GM06990 (cell line): ENCODE measurements at places on chromosomes 5 and 9.

- DNase-seq, result peak; percentile 42
These were observed 58.1 kb downstream of the DMRT1 start for GRCh38 chr9:899440-900184.

GRCh38 chr5:168916266-168916665 lies 337.1 kb upstream of the PANK3 start:
- DNase-seq, result no peak

DNA sequence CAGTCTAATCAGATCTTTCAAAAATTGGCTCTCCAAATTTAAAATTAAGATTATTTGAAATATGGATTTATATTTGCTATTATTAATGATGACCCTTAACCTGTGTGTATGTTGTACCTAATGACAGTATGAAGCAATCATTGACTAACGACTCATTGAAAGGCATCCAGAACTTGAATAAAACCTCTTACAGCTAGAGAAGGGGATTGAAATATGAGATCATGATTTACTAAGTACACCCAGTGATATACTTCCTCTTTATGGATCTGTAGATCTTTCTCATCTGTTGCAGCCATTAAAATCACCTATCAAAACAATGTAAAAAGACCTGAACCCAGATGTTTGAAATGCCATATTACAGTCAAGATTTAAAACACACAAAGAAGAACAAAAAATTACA lies 126.5 kb downstream of the RPS23 start:
- no peak for DNase-seq

DNA sequence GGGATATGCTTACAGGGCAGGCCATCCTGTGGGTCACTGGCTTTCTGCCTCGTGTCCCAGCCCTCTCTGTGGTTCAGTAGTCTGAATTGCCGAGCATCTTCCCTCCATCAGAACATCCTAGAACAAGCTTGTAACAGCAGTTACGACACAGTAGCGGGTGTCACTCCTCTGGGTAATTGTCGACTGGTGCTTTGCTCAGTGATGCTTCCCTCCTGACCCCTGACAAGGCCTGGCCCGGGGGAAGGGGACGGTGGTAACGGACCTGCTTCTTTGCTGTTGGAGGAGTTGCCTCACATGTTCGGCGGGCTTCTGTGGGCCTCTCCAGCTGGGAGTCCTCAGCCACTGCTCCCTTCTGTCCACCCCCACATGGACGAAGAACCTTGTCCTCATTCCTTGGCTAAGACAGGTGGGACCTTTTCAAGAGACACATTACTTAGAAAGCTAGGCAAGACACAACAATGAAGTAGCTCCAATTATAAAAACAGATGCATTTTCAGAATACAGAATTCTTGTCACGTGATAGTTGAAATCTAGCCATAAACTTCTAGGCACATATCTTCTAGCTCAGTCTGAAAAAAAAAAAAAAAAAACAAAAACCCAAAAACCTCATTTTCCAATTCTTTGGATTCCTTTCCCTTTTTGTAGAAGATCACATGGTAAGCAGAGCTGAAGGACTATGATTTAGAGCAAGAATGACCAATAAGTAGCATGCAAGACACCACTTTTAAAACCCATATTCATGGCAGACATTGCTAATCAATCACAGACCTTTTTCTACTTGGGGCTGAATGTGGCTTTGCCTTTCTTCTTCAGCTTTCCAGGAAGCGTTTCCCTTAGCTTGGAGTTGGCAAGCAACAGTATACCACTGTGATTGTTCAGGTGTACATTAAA lies 25.0 kb downstream of the HMCN2 start:
- DNase-seq, result no peak

DNA sequence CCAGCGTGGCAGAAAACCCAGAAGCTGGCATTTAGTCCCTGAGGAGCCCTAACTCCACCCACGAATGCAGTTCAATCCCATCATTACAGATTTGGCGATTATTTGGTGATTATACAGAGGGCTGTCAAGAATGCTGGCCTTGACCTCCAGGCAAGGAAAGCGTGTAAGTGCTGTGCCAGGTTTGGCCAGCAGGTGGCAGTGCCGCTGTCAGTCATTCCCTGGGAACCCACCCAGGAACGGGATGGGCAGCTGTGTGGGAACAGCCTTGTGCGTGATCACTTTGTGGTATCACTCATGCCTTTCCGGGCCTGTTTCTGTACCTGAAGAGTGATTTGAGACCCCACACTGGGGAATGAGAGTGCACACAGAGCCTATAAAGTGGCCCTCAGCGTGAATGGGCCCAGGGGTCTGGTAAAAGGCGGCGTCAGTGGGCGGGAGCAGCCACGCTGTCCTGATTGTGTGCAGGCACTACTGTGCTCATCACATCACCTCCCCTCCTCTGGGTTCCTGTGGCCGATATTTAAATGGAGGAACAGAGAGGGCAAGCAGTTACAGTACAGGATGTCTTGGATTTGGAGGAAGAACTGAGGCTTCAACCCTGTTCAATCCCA lies 215.6 kb downstream of the ROR2 start:
- DNase-seq, result no peak

- no peak for DNase-seq
These were observed 4.5 kb upstream of the OTULIN start for GRCh38 chr5:14659821-14660607.

GRCh38 chr5:37056762-37057161 lies 180.2 kb downstream of the NIPBL start:
- no peak for DNase-seq

GRCh38 chr5:142925795-142926194 lies 155.6 kb downstream of the ARHGAP26 start:
- DNase-seq, result no peak

DNA sequence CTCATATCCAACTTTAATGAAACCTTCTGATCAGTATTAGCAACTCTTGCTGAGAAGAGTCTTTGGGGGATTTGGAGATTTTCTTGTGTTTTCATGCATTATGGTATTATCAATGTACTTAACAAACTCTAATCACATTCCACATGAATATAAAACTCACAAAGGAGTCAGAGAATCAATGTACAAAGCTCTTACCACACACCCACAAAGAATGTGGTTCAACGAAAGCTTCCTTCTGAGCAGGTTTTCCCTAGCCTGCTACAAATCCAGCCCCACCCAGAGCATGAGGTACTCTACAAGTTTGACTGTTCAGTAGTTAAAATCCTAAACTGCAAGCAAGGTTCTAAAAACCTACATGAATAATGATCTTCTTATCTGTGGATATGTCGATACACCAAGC lies 210.1 kb downstream of the TARS1 start:
- no peak for DNase-seq

DNA sequence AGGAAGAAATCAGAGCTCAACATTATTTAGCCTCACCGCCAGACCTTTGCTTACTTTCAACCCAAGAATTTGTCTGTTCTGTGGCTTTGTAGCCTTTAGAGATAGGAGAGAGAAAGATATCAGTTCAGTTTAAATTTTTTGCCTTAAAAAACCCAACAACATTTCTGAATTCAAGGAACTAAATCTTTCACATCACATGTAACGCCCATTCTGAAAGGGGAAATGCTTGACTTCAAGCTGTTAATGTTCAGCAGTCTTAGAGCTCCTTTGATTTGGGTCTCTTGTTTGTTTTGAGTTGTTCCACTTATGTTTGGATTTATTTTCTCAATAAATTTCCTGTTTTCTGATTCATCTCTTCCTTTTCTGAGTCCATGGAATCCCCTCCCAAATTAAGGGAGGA lies 294.5 kb downstream of the ARHGAP26 start:
- DNase-seq, result no peak

DNA sequence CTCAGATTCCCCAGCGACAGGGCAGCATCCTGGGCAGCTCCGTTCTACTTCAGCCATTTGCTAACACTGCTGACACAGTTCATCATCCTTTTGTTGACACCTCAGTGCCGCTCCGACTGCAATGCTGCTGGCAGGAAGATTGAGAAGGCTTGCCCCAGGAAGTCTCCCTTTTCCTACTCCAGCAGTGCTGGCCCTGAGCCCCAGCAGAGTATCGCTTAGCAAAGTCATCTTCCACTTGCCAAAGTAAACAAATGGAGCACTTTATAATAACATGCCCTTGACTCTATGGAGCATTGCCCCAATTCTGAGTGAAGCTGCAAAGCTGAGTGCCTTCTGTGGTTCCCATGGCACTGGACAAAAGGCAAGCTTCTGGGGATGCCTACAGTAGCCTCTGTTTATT lies 32.2 kb downstream of the PRLR start:
- DNase-seq, result no peak

DNA sequence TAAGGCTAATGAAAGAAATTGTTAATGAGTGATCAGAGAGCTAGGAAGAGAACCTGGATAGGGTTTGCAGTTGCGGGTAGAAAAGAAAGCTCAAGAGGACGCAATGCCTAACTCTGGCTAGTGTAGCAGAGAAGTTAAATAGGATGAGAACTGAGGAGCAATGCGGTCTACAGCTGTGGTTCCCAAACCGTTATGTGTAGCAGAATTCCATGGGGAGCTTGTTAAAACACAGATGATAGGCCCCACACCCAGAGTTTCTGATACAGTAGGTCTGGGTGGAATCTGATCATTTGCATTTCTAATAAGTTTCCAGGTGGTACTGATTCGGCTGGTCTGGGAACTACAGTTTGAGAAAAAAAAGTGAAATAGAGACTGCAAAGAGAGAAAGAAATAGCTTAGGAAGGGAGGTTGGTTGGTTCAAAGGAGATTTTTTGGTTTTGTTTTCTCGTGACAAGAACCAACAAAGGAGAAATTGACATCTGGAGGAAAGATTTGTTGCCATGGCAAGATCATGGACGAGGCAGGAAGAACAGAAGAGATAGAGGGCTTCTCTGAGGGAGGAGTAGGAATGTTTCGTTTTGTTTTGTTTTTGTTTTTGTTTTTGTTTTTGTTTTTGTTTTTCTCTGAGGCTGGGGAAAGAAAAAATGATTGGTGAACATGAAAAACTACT lies 276.1 kb downstream of the ARRDC3 start:
- DNase-seq, result no peak

- no peak for DNase-seq
These were observed 34.2 kb upstream of the STRBP start for GRCh38 chr9:123302348-123303214.

- peak; percentile 48 for DNase-seq
These were observed 672.8 kb downstream of the ACTL7B start for GRCh38 chr9:108182950-108183381.

GRCh38 chr5:32436553-32437242 lies 7.8 kb downstream of the ZFR start:
- no peak for DNase-seq

DNA sequence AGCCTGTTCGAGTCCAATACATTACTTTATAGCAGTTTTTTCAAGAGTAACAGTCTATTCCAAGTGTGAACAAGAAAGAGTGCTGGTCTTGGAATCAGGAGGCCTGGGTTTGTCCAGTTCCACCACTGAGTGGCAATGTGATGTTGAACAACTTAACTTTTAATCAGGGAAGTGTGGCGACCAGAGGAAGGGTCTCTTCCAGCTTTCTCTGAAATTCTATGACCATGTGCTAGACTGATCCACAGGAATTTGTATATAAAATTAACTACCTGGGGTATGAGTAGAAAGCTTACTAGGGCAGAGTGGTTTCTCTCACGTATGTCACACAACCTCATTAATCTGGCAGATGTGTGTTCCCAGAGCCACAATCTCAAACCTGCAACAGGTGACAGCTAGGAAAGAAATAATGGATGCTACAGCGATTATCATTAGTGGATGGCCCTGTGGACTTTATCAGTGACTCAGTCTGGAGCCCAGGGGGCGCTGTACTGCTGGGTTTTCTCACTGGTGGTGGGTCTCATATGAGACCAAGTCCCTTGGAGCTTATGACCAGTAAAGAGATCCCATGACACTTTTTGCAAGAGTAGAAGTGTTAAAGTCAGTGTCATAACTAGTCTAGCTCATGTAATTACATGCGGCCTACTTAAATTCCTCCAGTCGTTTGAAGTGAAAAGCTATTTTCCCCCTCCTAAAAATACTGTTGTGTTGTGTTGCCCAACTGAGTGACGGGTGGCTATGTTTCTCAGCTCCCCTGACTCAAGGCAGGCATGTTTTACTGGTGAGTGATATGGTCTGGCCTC lies 116.5 kb downstream of the GDNF start:
- DNase-seq, result no peak

- DNase-seq, result no peak
These were observed 24.0 kb upstream of the SLC9A3 start for GRCh38 chr5:548256-548655.

GRCh38 chr5:135883441-135883840 lies 12.2 kb downstream of the IL9 start:
- DNase-seq, result no peak

DNA sequence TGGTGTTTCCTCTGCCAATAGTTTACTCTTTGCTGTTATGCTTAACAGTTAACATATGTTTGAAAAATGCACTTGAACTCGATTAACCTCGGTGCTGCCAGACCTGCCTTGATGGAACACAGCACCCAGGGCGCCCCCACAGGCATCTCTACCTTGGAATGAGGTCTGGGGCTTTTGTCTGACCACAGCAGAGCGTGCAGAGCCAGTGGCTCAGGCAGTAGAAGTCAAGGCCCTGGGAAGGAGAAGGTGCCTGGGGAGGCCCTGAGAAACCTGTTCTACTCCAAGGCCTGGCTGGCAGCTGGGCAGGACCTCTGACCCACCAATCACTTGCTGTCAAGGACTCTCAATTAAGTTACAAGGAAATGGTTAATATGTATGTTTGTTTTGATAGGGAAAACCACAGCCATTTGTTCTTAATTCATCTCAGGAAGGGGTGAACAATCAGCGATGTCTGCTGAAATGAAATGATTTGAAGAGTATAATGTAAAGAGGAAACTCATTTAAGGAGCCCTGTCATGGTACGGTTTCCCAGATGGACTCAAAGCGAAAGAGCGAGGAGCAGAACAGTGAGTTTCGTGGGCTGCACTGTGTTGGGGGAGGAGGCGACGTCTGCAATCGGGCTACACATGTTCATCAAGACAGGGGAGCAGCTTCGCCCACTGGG lies 21.9 kb downstream of the MACROH2A1 start:
- DNase-seq, result peak; percentile 41

- no peak for DNase-seq
These were observed 53.3 kb upstream of the LMNB1 start for GRCh38 chr5:126723643-126724042.

DNA sequence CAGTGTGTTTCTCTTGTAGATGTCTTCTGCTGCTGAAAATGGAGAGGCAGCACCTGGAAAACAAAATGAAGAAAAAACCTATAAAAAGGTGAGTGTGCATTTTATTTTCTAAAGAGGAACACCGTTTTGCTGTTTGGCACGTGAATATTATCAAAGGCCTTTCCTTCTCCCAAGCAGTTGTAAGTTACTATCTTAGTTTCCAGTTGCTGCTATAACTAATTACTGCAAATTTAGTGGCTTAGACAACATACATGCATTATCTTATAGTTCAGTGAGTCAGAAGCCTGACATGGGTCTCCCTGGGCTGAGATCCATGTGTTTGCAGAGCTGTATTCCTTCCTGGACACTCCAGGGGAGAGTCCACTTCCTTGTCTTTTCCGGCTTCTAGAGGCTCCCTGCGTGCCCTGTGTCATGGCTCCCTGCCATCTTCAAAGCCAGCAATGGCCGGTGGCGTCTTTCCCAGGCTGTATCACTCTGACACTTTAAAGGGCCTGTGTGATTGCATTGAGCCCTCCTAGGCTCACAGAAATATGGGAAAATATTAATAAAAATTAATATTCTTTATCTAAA lies 117.6 kb downstream of the PIP5K1B start:
- no peak for DNase-seq
